ENCODE measurements at places on chromosomes 2 and 18. TPM values are rescaled to one million over a fixed set of nuclear protein-coding genes. Genes with fewer than 3 reads are reported as not detected.
A peak's percentile ranks its signal among the peaks of the same experiment; 100 is the strongest.

The CXCR4 gene
- total RNA-seq = not detected

DNA sequence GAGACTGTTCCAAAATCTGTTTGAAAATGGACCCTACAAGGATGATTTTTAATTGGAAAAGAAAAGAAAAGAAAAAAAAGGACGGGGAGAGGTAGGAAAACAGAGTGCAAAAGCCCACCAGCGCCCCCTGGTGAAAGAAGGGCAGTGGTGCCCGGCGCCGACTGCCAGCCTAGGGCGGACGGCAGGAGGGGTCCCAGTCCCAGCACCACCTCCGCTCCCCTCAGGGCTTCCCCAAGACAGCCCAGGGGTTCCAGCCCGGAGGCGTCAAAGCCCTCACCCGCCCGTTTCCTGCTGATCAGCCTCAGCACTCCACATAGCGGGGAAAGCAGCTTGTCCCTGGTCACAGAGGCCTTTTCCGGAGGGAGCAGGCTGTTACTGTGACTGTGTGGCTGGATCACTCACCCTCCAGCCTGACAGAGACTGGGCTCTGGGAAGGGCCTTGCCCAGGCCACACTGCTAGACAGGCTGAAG lies 213.9 kb downstream of the TFCP2L1 start:
- no peak overlapping the region for H3K27ac ChIP-seq
- H3K27me3 ChIP-seq = no peaks in the 10 kb centered on the region
- DNase-seq = peak; percentile 95
- peaks cover 21% of the 10 kb centered on the region for H3K4me1 ChIP-seq

The NOSTRIN gene
- not detected for total RNA-seq

DNA sequence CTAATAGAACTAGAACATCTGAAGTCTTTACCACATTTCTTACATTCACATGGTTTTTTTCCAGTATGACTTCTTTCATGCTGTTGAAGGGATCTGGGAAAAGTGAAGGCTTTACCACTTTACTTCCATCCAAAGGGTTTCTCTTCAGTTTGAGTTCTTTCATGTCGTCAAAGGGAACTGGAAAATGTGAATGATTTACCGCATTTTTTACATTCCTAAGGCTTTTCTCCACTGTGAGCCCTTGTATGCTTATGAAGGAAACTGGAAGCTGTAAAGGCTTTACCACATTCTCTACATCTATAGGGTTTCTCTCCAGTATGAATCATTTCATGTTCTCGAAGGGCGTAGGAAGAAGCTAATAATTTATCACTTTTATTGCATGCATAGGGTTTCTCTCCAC lies 46.7 kb downstream of the NBEAL1 start:
- no peaks in the 10 kb centered on the region for H3K27me3 ChIP-seq
- H3K36me3 ChIP-seq = peaks cover 48% of the 10 kb centered on the region
- H3K4me1 ChIP-seq = peaks cover 13% of the 10 kb centered on the region
- H3K27ac ChIP-seq = peak overlapping the region; percentile 53
- peak overlapping the region; percentile 10 for H3K4me3 ChIP-seq

GRCh38 chr2:206989311-206989710 lies 50.0 kb downstream of the CPO start:
- peaks cover 2% of the 10 kb centered on the region for H3K4me1 ChIP-seq
- no peaks in the 10 kb centered on the region for H3K36me3 ChIP-seq
- no peak overlapping the region for H3K4me3 ChIP-seq
- no peaks in the 10 kb centered on the region for H3K27me3 ChIP-seq
- H3K27ac ChIP-seq = no peak overlapping the region
- DNase-seq = no peak

DNA sequence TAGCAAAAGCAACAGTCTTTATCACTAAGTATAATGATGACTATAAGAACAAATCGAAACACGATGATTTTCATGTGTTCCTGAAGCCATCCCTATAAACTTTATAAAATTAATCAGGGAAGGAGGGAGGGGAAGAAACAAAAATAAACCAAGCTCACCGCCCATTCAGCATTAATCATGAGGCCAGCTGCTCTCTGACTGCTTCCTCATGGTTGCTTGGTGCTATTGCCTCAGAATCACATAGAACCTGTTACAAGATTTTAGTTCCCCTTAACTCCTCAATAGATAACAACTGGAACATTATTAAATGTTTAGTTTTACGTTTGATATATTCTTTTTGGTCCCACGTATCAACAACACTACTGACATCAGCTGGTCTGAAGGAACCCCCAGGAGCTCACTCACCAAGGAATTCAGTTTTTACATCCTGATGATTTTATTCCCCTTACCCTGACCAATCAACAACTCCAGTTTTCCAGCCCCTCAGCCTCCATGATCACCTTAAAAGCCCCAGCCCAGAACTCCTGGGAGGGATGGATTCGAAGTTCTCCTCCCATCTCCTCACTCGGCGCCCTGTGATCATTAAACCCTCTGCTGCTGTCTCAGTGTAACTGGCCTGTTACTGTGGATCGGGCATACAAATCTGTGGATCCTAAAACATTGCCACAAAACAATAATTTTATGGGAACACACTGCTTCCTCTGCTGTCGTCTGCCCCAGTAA lies 10.6 kb upstream of the HNRNPLL start:
- no peaks in the 10 kb centered on the region for H3K36me3 ChIP-seq
- no peak for DNase-seq
- no peak overlapping the region for H3K4me3 ChIP-seq
- no peaks in the 10 kb centered on the region for H3K4me1 ChIP-seq
- H3K27me3 ChIP-seq = peaks cover 11% of the 10 kb centered on the region

GRCh38 chr2:41409328-41409727 lies 638.5 kb upstream of the PKDCC start:
- peaks cover 35% of the 10 kb centered on the region for H3K27me3 ChIP-seq
- H3K4me1 ChIP-seq = no peaks in the 10 kb centered on the region
- no peak overlapping the region for H3K27ac ChIP-seq
- no peaks in the 10 kb centered on the region for H3K36me3 ChIP-seq
- no peak overlapping the region for H3K4me3 ChIP-seq

DNA sequence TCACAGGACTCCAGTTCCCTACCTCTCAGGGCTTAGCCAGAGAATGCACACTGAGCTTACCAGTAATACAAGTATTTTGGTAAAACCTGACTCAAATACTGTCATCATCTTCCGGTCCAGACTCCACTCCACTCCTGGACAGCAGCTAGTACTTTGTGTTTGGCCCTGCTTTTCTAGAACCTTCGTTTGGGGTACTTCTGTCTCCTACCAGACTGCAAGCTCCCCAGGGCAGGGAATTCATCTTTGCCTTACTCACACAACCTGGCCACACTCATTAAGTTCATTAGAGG lies 108.9 kb upstream of the CDC42EP3 start:
- no peak for DNase-seq
- no peaks in the 10 kb centered on the region for H3K36me3 ChIP-seq
- H3K4me1 ChIP-seq = peaks cover 73% of the 10 kb centered on the region
- no peaks in the 10 kb centered on the region for H3K27me3 ChIP-seq
- no peak overlapping the region for H3K27ac ChIP-seq
- H3K4me3 ChIP-seq = no peak overlapping the region

The SLC9A2 gene
- total RNA-seq = not detected

GRCh38 chr18:50590593-50590992 lies 30.7 kb downstream of the MAPK4 start:
- H3K4me1 ChIP-seq = no peaks in the 10 kb centered on the region
- no peaks in the 10 kb centered on the region for H3K36me3 ChIP-seq
- no peak overlapping the region for H3K4me3 ChIP-seq
- no peak for DNase-seq
- no peak overlapping the region for H3K27ac ChIP-seq
- H3K27me3 ChIP-seq = no peaks in the 10 kb centered on the region

The UPP2 gene
- not detected for total RNA-seq

The GRB14 gene
- 0.83 TPM for total RNA-seq

- H3K4me1 ChIP-seq = peaks cover 3% of the 10 kb centered on the region
- H3K27ac ChIP-seq = no peak overlapping the region
- H3K4me3 ChIP-seq = no peak overlapping the region
- H3K36me3 ChIP-seq = no peaks in the 10 kb centered on the region
These were observed 101.8 kb downstream of the CD226 start for GRCh38 chr18:69845593-69846506.

DNA sequence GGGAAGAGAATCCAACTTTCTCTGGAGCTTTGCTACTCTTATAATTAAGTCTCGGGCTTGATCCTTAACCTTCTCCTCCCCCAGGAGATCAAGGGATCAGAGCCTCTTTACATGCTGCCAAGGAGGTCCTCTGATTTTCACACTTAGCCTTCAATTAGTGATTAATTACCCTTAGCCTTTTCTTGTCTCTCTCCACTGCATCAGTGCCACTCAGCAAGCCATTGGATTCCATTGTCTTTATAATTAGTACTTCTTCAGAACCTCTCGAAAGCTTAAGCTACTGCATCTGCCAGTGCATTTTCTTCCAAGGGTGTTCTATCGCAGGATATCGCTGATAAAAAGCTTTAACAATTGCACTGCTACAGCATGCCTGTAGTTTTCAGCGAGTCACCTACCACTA lies 477.0 kb upstream of the MEIS1 start:
- H3K4me1 ChIP-seq = no peaks in the 10 kb centered on the region
- no peaks in the 10 kb centered on the region for H3K36me3 ChIP-seq
- no peak overlapping the region for H3K4me3 ChIP-seq

DNA sequence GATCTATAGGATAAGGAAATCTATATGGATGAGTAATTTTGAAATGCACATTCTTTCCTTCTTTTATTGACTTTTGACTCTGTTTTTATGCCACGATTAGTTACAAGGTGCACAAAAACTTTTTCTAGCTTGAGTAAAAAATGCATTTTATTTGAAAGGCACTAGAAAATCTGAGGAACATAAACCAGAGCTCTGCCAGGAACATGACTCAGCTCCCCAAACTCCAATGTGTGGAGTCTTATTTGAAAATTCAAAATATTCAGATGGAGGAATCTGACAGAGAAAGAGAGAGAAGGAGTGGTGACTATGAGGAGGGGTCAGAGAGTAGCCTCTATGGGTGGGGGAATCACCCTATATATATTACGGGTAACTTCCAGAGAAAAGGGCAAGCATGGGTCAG lies 231.0 kb downstream of the DCC start:
- no peak overlapping the region for H3K4me3 ChIP-seq
- no peaks in the 10 kb centered on the region for H3K36me3 ChIP-seq
- H3K27me3 ChIP-seq = no peaks in the 10 kb centered on the region
- DNase-seq = no peak

- no peaks in the 10 kb centered on the region for H3K27me3 ChIP-seq
- no peaks in the 10 kb centered on the region for H3K36me3 ChIP-seq
- H3K4me1 ChIP-seq = no peaks in the 10 kb centered on the region
- H3K27ac ChIP-seq = no peak overlapping the region
- H3K4me3 ChIP-seq = no peak overlapping the region
- DNase-seq = no peak
These were observed 86.0 kb upstream of the SATB2 start for GRCh38 chr2:199543606-199544172.

DNA sequence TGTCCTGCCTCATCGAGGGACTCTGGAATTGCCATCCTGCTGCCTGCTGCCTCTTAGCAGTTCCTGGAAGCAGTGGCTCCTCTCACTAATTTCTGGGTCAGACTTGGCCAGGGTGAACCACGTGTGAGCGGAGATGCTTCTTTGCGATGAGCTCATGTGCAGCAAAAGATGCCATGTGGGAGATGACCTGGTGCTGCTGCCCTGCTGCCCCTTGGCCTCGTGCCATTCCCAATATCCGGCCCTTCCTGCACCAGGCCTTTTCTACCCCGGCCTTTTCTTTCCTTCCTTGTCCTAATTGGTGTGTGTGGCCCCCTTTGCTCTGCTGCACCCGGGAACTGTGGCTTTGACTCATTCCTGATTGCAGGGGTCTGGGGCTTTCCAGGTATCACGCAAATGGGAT lies 296.9 kb upstream of the HS6ST1 start:
- no peak for DNase-seq
- no peak overlapping the region for H3K4me3 ChIP-seq
- no peak overlapping the region for H3K27ac ChIP-seq
- H3K27me3 ChIP-seq = no peaks in the 10 kb centered on the region
- H3K36me3 ChIP-seq = no peaks in the 10 kb centered on the region
- H3K4me1 ChIP-seq = no peaks in the 10 kb centered on the region

DNA sequence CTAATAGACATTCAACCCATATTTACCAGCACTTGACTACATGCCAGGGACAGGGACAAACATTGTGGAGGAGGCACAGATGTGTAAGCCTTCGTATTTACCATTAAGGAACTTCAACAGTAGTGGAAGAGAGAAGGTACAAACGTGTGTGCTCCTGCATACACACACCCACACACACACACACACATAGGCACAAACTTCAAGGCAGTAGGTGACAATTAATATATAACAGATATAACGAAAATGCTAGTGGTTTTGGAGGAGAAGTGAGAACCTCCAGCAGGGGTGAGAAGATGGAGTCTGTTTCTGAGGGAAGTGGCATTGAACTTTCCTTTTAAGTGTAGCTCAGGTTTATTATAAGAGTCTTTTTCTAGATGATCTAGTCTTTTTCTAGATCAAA lies 231.1 kb downstream of the SETBP1 start:
- H3K4me1 ChIP-seq = peaks cover 33% of the 10 kb centered on the region
- no peak overlapping the region for H3K4me3 ChIP-seq
- DNase-seq = no peak
- H3K27me3 ChIP-seq = no peaks in the 10 kb centered on the region
- peaks cover 7% of the 10 kb centered on the region for H3K36me3 ChIP-seq
- H3K27ac ChIP-seq = no peak overlapping the region

DNA sequence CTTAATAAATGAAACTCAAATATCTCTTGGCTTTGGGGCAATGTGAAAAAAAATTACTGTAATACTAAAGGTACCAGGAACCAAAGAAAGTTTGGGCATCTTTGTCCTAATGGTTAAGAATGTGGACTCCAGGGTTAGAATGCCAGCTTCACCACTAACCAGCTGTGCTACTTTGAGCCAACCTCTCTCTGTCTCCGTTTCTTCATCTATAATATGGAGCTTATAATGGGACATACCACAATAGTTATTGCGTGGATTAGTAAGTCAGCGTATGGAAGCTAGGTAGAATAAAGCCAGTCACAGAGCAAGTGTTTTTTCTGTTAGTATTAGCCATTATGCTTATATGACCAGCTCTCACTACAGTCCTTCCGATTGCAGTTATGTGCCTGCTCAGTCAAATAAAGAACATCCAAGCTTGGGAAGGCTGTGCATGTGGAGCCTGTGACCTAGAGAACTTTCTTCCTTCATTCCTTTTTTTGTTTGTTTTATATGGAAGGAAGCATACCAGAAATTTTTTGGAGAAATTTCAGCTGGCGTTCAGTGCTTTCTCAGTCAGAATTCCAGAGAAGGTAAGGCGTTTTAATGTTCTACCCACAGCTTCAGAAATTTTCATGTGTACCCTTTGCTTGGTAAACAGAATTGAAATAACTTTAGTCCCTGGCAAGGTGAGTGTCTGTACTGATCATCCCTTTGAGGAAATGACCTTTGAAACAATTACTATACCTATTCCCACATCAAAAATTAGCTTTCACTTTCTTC lies 114.0 kb upstream of the RND3 start:
- peak overlapping the region; percentile 46 for H3K4me3 ChIP-seq
- H3K4me1 ChIP-seq = peaks cover 44% of the 10 kb centered on the region
- no peaks in the 10 kb centered on the region for H3K27me3 ChIP-seq
- peak overlapping the region; percentile 84 for H3K27ac ChIP-seq
- no peak for DNase-seq
